NCI-H2081 (cell line): ENCODE measurements at places on chromosomes 5 and 9.
A peak's percentile ranks its signal among the peaks of the same experiment; 100 is the strongest.

DNA sequence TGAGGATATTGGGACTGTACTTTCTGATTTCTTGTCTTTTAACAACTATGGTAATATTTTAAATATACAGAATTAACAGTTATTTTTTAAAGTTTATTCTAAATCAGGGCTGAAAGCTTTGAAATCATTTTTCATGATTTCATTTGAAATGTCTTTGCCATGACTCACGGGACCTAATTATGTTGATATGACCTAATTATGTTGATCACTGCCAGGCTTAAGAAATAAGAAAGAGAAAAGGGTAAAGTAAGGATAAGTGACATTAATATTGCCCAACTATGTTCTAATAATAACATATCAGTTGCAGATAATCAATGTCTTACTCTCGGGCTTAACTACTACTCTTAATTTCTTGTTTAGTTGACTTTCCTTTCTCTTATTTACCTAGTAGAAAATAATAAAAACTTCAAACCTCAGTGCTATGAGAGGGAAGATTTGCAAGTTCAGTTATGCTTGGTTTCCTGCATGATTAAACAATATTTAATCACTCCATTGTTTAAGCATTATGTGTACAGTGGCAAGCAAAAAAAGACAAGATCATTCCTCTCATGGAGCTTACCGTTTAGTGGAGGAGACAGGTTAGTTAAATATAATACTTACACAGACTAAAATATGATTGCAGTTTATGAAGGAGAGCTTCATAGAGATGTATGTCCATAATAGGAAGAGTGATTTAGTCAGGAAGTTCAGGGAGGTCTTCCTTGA, 67.0 kb upstream of the EIF4EBP3 start:
- DNase-seq = no peak

DNA sequence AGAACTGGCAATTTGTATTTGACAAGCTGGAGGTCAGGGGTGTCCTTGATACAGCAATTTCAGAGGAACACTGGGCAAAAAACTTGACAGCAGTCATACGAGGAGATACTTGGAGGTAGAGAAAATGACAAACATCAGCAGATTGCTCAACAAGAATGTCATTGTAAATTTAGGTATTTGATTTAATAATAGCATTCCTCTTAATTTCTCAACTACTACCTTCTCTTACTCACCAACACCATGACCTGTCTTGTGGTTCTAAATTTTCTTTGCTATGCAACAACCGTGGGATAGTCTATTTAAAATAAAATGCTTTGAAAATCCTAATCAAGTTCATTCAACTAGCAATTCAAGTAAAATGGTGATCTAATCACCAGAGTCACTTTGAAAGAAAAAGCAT, 128.4 kb downstream of the DNAH5 start:
- no peak for DNase-seq

DNA sequence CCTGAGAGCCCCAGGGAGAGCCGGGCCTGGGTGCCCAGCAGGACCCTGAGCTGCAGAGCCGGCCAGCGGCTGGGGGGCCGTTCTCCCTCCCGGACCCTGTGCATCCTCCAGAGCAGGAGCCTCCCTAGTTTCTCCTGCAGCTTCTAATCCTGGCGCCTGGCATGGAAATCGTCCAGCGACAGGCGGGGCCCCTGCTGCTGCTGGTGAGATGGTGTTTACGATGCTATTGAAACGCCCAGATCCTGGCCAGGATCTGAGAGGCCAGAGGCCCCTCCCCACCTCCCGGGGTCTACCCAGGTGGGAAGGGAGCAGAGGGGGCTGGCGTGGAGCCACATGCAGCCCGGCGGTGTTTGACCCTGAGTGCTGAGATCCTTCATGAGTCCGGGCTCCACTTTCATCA, 38.2 kb upstream of the CEP72 start:
- peak; percentile 47 for DNase-seq

GRCh38 chr5:144812763-144813162, 642.1 kb downstream of the KCTD16 start:
- no peak for DNase-seq

GRCh38 chr9:89528540-89528939, 30.6 kb upstream of the SEMA4D start:
- DNase-seq = no peak

- no peak for DNase-seq
Measured at GRCh38 chr5:91397791-91398190, 14.7 kb upstream of the ARRDC3 start.

DNA sequence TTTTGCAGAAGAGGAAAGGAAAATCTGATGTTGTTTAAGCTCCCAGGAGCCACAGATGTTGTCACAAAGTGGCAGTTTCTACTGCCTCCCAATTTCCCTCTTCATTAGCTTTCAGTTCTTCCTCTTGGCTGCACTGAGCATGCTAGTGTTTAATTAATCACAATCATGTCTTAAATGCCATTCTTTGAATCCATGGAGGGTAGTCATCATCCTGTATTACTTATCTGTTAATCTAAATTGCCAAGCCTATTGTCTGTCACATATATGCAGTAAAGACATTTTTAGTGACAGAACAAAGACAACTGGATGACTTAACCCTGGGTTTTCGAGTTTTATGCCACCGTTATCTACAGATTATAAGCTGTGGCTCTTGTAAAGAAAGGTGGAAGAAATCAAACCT, 14.7 kb downstream of the KLHL9 start:
- DNase-seq = peak; percentile 22
